GM19239 (cell line): ENCODE measurements at places on chromosomes 7 and 10.

DNA sequence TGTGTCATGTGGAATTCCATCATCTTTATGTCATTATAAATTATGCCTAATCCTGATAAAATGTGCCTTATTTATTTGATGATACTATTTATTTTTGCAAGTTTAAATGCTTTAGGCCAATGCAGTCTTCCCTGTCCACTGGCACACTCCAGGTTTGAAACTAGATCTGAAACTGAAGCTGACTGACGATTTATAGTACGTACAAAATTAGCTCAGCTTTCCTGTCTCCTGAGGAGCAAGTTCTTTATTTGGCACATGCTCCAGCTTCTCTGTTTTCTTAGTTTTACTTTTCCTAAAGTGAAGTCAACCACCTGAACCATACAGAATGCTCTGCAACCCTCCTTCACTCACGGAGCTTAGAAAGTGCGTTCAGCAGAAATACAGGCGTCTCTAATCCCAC is 164.1 kb downstream of the HECW1 start:
- DNase-seq: no peak

DNA sequence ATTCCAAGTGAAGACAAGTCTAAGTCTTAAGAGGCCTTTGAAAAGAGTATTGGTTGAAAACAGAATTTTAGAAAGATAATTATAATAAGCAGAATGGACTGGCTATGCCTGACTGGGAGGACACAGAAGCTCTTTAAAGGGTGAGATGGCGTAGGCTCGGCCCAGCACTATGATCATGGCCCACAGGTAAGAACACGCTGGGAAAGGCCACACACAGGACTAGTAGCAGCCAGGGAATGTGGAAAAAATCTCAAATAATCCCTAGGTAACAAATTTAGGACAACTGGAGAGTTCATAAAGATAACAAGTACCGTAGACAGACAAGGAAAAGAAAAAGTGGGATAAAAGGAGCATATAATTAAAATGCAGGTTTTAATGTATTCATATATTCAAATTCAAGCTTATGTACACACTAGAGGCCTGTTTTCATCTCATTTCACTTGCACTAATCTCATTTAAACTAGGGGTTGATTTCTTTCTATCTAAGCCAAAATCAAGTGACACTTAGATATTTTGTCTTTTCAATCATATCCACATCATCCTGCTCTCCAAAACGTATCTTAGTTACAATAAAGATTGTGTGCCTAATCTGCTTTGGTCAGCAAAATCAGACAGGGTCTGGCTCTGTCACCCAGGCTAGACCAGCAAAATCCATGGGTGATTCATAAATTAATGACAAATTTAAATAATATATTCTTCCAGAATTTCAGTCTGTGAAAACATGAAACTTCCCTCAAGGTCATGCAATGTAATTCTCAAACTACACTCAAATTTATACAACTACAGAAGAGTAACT is 53.0 kb downstream of the EZH2 start:
- DNase-seq: no peak

GRCh38 chr10:132400547-132401151 is 3.6 kb downstream of the PWWP2B start:
- DNase-seq: no peak

- no peak for DNase-seq
Observed at GRCh38 chr10:63515002-63515763, 6.0 kb upstream of the REEP3 start.

DNA sequence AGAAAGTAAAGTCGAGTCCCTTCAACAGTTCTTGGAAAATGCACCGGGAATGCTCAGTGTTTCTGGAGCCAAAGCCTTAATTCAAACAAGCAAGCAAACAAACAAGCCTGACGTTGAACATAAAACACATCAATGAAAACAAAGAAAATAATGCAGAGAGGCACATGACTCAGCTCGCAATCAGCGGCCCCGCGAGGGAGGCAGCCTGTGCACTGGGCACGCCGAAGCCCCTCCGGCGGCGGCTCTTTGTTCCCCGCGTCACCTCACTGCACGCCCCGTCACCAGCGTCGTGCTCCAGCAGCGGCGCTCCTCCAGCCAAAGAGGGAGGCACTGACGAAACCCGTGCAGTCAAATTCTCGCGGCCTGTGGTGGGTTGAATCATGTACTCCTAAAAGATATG is 151.5 kb downstream of the DNAJB6 start:
- no peak for DNase-seq
